Activated CD8-positive, alpha-beta memory T cell treated with anti-CD3 and anti-CD28 coated beads for 48 hours (primary cell): ENCODE measurements at places on chromosomes 5 and 9.

GRCh38 chr9:12133416-12133815 lies 559.8 kb upstream of the TYRP1 start:
- no peak for DNase-seq

DNA sequence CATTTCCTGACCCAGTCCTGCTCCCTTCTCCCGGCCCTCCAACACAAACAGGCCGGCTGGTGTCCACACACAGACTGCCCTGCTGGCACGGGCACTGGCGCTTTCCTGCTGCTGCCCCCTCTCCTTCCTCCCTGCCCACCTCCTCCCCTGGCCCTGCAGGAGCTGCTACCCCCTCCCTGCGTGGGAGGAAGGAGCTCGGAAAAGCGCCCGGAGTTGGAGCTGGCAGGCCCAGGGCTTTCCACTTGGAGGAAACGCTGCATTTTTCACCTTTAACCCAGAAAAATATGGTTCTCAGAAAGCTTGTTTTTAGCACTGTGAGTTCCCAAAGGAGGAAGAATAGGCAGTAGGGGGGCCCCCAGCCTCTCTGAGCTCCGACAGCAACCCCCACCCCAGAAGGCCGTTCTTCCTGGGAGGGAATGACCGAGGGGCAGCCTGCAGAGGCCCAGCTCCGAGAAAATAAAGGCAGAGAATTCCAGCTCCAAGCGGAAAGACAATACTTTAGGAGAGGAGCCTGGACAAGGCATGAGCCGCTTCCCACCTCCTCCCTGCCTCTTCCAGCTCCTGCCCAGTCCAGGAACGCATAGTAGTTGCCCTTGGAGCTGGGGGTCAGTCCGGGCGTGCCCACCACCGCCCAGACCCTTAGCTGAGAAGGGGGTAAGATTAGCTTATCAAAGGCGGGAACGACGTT lies 88.9 kb downstream of the LIFR start:
- DNase-seq = no peak

GRCh38 chr5:36359267-36359666 lies 57.6 kb upstream of the RANBP3L start:
- DNase-seq = no peak

DNA sequence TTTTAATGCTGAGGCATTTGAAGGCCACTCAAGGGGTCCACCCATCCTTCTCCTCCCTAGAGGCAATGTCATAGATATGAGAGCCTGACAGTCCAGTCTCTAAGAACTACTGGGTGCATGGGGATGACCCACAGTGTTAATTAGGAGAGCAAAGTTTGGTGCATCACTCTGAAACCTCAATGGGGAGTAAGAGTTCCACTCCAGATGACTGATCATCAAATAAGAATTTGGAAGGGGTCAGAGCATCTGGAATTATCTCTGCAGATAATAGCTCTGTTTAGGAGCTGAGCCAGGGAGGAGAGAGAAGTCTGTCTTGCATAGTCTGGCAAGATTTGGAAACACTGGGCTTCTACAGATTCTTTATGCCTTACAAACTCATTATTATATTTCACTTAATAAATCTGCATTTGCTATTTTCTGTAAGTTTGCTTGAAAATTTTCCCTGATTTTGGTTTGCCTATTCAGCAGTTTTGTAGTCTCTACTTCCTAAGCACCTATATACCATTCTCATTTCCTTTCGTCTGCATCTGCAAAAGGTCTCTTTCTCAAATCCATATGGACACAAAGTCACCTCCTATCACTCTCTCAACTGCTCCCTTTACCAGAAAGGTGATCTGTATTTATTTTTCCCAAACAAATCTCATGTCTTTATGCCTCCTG lies 27.7 kb downstream of the FGF10 start:
- no peak for DNase-seq

- no peak for DNase-seq
Observed at GRCh38 chr5:41284938-41285337, 71.6 kb upstream of the C6 start.

GRCh38 chr5:87645224-87645623 lies 232.5 kb upstream of the CCNH start:
- DNase-seq = no peak

- no peak for DNase-seq
Observed at GRCh38 chr5:163825661-163826060, 320.2 kb downstream of the MAT2B start.

DNA sequence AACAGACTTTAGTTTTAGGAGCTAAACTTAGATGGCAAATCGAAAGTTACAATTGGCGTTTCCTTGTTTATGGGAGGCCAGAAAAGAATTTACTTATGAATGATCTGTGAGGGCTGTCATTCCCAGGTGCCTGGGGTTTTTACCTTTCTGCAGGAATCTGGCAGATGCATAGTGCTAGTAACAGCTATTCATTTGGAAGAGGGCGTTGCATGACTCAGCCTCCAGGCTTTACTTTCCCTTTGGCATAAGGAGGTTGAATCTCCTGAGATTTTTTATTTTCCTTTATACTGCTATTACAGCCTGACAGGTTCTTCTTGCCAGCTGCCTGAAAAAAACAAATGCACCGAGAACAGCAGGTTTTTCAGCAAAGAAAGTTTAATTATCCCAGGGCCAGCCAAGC lies 30.0 kb downstream of the CARD6 start:
- DNase-seq = no peak

GRCh38 chr5:168327019-168327421 lies 35.6 kb downstream of the WWC1 start:
- DNase-seq = no peak

DNA sequence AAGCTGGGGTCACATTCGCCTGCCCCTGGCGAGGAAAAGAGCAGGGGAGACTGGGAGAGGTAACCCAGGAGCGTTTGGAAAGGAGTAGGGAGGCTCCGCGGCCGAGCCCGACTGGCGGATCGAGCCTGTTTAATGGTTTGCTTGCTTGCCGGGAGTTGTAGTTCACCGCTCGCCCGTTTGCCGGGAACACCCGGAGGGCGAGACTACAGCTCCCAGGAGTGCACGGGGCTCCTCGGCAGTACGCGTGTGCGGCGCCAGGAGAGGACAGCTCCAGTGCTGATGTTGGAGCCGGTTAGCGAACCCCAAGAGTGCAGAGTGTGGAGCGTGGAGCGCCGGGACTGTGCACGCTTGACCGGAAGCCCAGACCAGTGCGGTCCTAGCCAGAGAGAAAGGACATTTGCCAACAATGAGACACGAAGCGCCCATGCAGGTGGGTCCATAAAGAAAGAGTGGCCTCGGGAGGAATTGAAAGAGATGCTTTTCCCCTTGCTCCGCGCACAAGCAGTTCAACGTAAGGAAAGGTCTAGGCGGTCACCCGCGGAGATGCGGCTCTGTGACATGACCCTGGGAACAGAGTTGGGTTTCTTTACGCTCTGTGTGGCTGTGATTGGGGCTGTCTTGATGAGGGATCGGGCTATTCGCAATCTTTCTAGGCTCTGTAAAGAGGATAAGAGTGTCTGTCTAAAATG lies at the start of gene RAB3C:
Gene RAB3C, plus strand, starts transcription at position 273 of the 689 bp plus-strand sequence. Its CDS starts 134 bp downstream, at position 407.
- DNase-seq = no peak

- no peak for DNase-seq
Observed at GRCh38 chr9:93346231-93347112, 105.0 kb upstream of the FAM120A start.

DNA sequence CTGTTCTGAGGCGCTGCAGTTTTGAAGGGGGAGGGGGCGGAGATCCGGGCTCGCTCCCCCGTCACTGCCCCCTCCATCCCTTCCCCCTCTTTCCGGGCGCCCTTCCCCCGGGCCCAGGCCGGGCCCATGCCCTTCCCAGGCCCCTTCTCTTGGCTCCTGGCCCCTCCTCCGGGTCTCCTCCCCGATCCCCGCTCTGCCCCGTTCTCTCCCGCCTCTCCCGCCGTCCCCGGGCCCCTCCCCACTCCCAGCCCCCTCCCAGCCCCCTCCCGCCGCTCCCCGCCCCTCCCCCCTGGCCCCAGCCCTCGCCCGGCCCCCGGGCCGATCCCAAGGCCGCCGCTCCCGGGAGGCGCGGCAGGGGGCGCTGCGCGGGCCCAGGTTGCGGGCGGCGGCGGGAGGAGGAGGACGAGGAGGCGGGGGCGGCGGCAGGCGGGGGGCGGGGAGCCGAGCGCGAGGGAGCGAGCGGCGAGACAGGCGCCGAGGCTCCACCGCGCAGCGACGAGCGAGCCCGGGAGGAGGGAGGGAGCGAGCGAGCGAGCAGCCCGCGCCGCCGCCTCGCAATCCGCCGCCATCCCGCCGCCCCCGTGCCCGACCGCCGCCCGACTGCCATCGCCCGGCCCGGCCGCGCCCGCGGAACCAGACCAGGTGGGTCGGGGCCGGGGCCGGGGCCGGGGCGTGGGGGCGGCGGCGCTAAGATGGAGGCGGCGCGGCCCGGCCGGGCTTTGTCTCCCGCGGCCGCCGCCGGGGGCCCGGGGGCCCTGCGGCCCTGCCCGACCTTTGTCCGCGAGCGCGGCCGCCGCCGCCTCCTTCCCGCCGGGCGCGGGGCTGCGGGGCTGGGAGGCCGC lies at the start of gene PRRC2B:
Gene PRRC2B, plus strand, starts transcription at position 465 of the 842 bp plus-strand sequence. CDS start 36,059 bp downstream, outside the sequence.
- DNase-seq = peak; percentile 57

DNA sequence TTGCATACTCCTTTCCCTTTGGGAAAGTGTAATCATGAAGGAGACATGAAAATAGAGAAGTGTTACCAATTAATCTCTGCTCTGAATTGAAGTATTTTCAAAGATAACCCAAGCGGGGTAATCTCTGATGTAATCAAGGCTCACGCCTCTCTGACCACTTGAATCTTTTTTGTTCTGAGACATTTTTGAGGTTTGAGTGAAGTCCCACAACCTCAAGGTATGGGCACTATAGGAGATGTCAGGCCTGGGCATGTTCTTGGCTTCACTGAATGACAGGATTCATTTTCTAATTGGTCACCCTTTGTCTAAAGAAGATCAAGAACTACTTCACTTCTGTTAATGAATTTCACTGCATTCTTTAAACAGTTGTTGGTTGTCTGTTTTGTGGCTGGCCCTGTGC lies 23.7 kb downstream of the ENHO start:
- no peak for DNase-seq

DNA sequence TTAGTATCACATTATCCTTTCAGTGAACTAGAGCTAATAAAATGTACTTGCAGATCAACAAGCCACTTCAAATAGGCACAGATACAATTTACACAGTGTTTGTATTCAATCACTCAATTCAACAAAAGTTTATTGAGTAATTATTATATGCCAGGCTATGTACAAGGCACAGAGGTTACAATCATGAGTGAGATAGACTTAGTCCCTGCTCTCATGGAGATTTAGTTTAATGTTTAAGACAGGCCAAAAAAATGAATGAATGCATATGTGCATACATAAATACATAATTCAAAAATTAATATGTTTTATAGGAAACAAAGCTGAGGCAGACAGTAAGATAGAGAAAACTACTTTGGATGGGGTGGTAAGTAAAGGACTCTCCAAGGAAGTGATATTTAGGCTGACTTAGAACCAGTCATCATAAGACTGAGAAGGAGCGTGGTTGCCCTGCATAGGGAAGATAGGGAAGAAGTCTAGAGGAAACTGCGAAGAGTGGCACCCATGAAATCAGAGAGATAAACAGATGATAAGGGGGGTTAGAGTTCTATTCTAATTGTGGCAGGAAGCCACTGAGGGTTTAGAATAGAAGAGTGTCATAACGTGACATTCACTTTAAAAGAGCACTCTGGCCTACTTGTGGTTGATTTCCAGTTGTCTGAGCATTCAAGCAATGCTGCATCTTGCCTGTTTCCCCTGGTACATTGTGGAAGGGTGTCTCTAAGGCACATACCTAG lies 49.7 kb upstream of the GRAMD2B start:
- no peak for DNase-seq

- DNase-seq = no peak
Observed at GRCh38 chr9:89662718-89663613, 58.2 kb downstream of the GADD45G start.

DNA sequence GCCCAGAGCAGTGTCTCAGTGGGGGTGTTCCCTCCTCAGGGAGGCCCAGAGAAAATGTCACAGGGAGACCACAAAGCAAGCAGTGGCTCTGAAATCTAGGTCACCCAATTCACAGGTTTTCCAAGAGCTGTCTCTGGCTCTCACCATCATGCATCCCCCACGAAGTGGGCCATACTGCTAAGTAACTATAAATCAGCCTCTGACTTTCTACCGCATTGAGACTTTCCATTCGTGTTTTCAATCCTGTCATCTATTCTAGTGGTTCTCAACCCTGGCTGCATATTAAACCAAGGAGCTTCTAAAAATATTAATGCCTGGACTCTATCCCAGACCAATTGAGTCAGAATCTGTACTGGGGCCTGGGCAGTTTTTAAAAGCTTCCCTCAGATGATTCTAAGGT lies 2.0 kb upstream of the C1QTNF3 start:
- DNase-seq = peak; percentile 5

GRCh38 chr9:107024193-107024592 lies 161.2 kb downstream of the ZNF462 start:
- DNase-seq = no peak

- DNase-seq = no peak
Observed at GRCh38 chr5:72608297-72608696, 101.1 kb upstream of the ZNF366 start.

- DNase-seq = no peak
Observed at GRCh38 chr5:39995990-39996389, 571.2 kb upstream of the DAB2 start.

DNA sequence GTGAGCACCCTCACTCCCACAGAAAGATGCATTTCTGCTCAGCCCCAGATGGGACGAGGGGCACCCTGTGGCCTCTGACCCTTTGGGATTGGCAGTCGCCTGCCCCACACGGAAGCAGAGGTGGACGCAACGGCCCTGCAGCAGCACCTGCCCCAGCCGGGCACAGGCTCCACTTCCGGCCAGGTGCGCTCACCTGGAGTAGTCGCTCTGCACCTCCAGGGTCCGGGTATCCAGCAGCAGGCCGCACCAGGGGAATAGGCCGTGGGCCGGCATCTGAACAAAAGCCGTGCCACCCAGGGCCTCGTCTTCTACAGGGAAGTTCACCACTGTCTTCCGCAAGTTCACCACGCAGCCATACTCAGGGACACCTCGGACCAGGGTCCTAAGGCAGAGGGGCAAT lies 30.7 kb downstream of the TERT start:
- no peak for DNase-seq

- no peak for DNase-seq
Observed at GRCh38 chr5:75395277-75395676, 58.3 kb downstream of the HMGCR start.

- no peak for DNase-seq
Observed at GRCh38 chr5:168817591-168817990, 238.4 kb upstream of the PANK3 start.

DNA sequence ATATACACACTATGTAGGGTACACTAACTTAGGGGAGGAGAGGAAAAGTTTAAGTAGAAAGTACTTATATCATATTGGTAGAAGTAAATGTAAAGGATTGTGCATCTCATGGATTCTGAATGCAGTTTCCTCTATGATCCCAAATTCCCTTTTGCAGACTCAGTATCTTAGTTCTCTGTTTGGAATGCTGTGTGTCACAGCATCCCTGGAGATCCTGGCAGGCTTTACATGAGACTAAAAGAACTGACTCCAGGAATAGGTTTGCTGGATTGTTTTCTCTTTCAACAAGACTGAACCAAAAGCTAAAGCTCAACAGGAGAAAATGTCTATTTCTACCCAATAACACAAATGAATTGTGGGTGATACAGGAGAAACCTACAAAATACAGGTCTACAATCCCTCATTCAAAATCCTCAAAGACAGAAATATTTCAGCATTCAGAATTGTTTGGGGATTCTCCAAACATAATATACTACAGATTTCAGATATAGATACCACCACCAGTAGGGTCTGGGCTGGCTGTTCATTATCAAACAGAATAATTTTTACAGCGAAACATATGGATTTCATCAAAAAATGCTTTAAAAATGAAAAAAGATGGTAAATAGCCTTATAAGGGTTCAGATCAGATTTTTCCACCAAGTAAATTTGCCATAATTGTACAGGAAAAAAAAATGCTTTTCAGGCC lies 324.7 kb upstream of the GRAMD2B start:
- DNase-seq = no peak

GRCh38 chr9:22415941-22416691 lies 30.5 kb upstream of the DMRTA1 start:
- DNase-seq = no peak
